ENCODE measurements at places on chromosomes 5 and 9. TPM values are rescaled to one million over a fixed set of nuclear protein-coding genes. Genes with fewer than 3 reads are reported as not detected.

IRGM gene
- total RNA-seq = not detected

CDH9 gene
- not detected for total RNA-seq

FLT4 gene
- total RNA-seq = 42.1 TPM

MCC gene
- 18.5 TPM for total RNA-seq

FOXD1 gene
- total RNA-seq = 0.46 TPM

DNAH5 gene
- total RNA-seq = 29.7 TPM

RLN2 gene
- total RNA-seq = not detected

NEUROG1 gene
- not detected for total RNA-seq

COL27A1 gene
- total RNA-seq = 18.4 TPM

SLC35D2 gene
- 27.2 TPM for total RNA-seq

SPINK7 gene
- not detected for total RNA-seq

C5orf15 gene
- total RNA-seq = 118 TPM

INSL6 gene
- total RNA-seq = not detected

STC2 gene
- 6.6 TPM for total RNA-seq

FKTN gene
- total RNA-seq = 11.3 TPM

YIPF5 gene
- total RNA-seq = 51.9 TPM

ALDOB gene
- 1.1 TPM for total RNA-seq

COMMD10 gene
- 66.0 TPM for total RNA-seq

PCDHB3 gene
- 3.0 TPM for total RNA-seq

PCDHGB5 gene
- 14.3 TPM for total RNA-seq

FCN2 gene
- total RNA-seq = not detected

DMRTA1 gene
- total RNA-seq = 1.7 TPM

PCDHGA12 gene
- total RNA-seq = 5.6 TPM

LIX1 gene
- 0.11 TPM for total RNA-seq

BNC2 gene
- 23.2 TPM for total RNA-seq

FEM1C gene
- total RNA-seq = 47.9 TPM

PCDHGB3 gene
- 3.2 TPM for total RNA-seq

C9 gene
- 0.43 TPM for total RNA-seq

PPP2R2B gene
- 0.94 TPM for total RNA-seq

AK8 gene
- total RNA-seq = 5.1 TPM

TIMD4 gene
- total RNA-seq = 1.5 TPM

RACK1 gene
- total RNA-seq = 1,254 TPM

GRXCR2 gene
- not detected for total RNA-seq

ADAMTS2 gene
- 45.5 TPM for total RNA-seq

COL15A1 gene
- 40.5 TPM for total RNA-seq

GPR150 gene
- 0.34 TPM for total RNA-seq

REEP2 gene
- 0.98 TPM for total RNA-seq

ACOT12 gene
- total RNA-seq = not detected

PLK2 gene
- total RNA-seq = 363 TPM

TSSK1B gene
- total RNA-seq = 0.14 TPM

OBP2B gene
- total RNA-seq = not detected

HK3 gene
- total RNA-seq = 9.2 TPM

OR1Q1 gene
- total RNA-seq = not detected

PFN3 gene
- not detected for total RNA-seq

PTGR1 gene
- total RNA-seq = 37.3 TPM

FOXD4L4 gene
- not detected for total RNA-seq
